KG1 (cell line): ENCODE measurements at places on chromosomes 7 and 10.

DNA sequence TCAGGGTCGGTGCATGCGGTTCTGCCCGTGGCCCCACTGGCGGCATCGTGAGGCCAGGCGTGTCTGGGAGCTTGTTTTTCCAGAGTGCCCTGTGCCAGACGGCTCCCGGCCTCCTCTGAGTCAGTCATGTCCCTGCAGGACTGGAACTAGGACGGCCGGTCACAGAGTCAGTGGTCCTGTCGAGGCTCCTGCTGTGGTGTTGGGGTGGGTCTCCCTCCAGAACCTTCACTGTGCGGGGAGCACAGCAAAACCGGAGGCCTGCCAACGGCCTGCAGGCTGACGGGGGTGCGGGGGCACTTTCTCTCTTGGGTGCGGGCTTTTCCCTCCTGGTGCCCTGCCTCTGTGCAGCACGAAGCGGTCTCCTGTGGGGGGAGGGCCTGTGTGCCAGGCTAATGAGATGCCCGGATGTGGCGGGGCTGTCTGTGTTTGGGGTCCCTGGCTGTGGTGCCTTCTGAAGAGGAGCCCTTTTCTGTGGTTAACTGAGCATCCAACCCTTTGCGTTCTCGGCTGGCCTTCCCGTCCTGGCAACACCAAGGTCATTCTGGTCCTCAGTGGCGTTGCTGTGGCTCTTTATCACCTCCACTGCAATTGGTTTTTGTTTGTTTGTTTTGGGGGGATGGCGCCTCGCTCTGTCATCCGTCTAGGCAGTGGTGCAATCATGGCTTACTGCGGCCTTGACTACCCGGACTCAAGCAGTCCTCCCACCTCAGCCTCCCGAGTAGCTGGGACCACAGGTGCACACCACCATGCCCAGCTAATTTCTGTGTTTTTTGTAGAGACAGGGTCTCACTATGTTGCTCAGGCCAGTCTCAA is 8.0 kb downstream of the GET4 start:
- no peak for DNase-seq

DNA sequence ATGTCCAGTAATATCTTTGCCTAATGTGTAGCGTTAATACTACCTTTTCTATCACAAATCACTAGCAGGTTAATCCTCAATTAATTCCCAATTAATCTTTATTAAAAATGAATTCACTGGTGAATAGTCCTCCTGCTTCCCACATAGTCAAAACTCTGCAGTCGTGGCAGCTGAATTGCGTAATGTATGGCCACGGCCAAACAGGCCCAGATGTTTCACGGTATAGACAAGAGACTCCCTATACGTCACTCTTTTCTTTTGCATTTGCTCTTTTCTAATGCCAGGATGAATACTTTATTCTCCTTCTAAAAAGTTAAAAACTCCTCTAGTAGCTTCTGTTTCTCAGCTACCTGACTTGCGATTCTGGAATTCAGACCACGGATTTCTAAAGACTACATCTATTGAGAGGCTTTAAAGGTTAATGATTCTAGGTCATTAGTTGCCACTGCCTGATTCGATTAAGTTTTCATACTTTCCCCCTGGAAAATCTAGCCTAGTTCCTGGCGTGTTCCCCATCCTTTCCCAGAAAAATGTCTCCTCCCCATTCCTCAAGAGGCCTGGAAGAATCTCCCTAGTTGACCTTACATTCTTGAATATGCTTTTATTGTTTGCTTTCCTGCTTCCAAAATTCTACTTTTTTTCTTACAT is 16.9 kb downstream of the MEOX2 start:
- DNase-seq, result no peak

GRCh38 chr10:18214691-18215563 is 74.7 kb downstream of the CACNB2 start:
- peak; percentile 19 for DNase-seq

DNA sequence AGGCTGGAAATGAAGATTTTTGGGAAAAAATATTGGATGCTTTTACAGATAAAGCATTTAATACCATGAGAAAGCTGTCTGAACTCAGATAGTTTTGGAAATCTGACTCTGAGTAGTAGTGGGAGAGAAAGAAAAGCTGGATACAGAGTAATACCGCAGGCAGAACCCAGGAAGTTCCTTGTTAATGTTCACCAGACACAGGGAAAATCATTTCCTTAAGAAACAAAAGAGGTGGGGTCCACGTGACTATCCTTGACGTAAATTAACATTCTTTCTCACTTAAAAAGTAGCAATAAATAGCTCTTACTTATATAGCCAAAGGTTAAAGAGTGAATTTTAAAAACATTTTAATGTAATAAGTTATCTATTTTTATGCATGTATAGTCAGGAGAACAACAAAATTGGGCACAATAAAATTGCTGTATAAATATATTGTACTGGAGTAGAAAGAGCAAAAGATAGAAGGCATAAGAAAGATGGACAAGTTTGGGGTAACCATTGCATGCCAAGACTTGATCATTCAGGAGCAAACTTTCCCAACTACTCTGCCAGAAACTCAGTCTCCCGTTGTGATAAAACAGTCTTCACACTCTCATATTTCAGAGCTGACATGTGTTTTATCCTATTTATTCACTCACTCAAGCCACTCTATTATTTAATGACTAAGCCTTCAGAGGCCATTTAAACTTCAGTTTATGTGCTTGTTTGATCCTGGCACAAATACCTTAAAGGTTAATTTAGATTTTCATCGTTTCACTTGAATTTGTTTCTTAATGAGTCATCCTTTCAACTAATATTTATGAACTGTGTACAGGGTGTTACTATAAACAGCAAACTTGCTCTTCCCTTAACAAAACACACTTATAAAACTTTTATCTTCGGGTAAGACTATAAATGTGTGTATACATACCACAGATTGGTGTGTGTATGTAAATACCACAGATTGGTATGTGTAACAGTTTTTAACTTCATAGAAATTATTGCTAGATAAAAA is 143.1 kb downstream of the GNAI1 start:
- no peak for DNase-seq

- DNase-seq, result no peak
Observed at GRCh38 chr10:132510174-132510611, 27.4 kb upstream of the INPP5A start.

- no peak for DNase-seq
Observed at GRCh38 chr10:83724471-83725241, 414.7 kb upstream of the GHITM start.
